Stomach (tissue), 19 donors: ENCODE measurements at places on chromosomes 12 and 14. TPM values are rescaled to one million over a fixed set of nuclear protein-coding genes. Genes with fewer than 3 reads are reported as not detected.

Gene NANOG
- not detected for total RNA-seq

Gene ZDHHC22
- total RNA-seq, result not detected

DNA sequence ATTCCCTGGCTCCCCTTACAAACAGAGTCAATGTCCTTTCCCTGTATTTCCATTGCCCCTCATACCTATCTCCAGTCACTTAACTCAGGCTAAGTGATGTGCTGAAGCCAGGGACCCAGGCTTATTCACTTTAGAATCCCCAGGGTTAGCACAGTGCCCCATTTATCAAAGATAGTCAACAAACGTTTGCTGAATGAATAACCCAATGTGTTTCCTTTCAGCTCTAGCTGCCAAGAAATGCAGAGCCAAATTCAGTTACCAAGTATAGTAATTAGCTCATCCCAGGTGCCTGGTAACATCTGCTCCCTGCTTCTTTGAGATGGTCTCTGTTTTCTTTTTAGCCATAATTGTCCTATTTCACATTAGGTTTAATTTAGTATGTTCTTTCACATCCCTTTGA, 189.5 kb downstream of the PHLDA1 start:
- H3K4me1 ChIP-seq, result no peaks in the 10 kb centered on the region
- DNase-seq, result no peak
- H3K4me3 ChIP-seq, result no peak overlapping the region
- no peaks in the 10 kb centered on the region for H3K36me3 ChIP-seq
- H3K27ac ChIP-seq, result no peak overlapping the region

- H3K27ac ChIP-seq, result no peak overlapping the region
- no peak overlapping the region for H3K4me3 ChIP-seq
- H3K36me3 ChIP-seq, result no peaks in the 10 kb centered on the region
- DNase-seq, result no peak
- no peaks in the 10 kb centered on the region for H3K27me3 ChIP-seq
Observed at GRCh38 chr12:16246264-16246663, 31.2 kb downstream of the SLC15A5 start.

- no peaks in the 10 kb centered on the region for H3K36me3 ChIP-seq
- no peak for DNase-seq
- no peak overlapping the region for H3K27ac ChIP-seq
- H3K4me3 ChIP-seq, result no peak overlapping the region
- H3K4me1 ChIP-seq, result no peaks in the 10 kb centered on the region
Observed at GRCh38 chr12:125194163-125194773, 129.0 kb downstream of the AACS start.

- H3K36me3 ChIP-seq, result no peaks in the 10 kb centered on the region
- no peak overlapping the region for H3K27ac ChIP-seq
- H3K4me1 ChIP-seq, result peaks cover 8% of the 10 kb centered on the region
- no peak overlapping the region for H3K4me3 ChIP-seq
- no peaks in the 10 kb centered on the region for H3K27me3 ChIP-seq
- DNase-seq, result no peak
Observed at GRCh38 chr12:112347581-112347982, 34.6 kb downstream of the HECTD4 start.

GRCh38 chr12:92601176-92601575, 101.6 kb upstream of the PLEKHG7 start:
- H3K27me3 ChIP-seq, result no peaks in the 10 kb centered on the region
- H3K36me3 ChIP-seq, result no peaks in the 10 kb centered on the region
- no peak for DNase-seq
- H3K4me1 ChIP-seq, result no peaks in the 10 kb centered on the region

DNA sequence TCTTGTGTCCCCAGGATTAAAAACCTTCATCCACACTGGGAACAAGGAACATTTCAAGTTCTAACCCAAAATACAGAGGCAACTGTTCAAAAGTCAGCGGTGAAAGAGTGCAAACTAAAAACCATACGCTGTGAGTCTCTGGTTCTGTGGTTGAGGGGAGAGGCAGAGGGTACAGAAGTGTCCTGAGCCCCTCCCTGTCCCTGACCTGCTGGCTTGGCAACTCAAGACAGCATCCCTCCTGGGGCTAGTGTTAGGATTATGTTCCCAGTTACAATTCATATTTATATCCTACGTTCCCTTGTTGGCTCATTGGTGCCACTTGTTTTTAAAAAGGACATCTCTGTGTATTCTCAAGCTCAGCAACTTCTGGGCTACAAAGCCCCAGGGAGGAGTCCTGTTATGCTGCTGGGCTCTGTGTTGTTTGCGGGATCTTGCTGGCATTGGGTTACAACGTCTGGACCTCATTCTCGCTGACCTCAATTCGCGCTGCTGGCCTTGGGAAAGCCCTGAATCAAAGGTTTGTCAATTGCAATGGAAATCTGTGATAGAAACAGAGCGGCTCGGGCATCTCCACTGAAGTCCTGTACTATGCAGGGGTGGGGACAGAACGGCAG, 420.8 kb downstream of the FUT8 start:
- H3K27ac ChIP-seq, result no peak overlapping the region
- no peaks in the 10 kb centered on the region for H3K4me1 ChIP-seq
- no peaks in the 10 kb centered on the region for H3K36me3 ChIP-seq
- DNase-seq, result no peak
- H3K27me3 ChIP-seq, result no peaks in the 10 kb centered on the region

DNA sequence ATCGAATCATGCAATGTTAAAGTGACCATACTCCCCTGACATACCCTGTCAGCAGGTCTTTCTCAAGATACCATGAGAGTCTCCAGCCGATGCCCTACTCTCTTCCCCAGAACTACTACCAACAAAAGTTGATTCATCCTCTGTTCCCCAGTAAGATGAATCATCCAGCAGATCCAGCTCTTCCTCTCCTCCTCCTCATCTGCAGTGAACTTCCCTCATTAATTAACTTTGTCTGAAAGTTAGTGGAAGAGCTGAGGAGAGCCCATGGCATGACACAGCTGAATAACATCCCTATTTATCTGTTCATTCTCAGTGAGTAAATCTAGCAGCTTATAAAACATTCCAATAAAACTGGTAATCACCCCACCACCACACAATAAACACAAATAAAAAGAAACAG, 213.4 kb downstream of the EGLN3 start:
- H3K27ac ChIP-seq, result no peak overlapping the region
- no peaks in the 10 kb centered on the region for H3K36me3 ChIP-seq
- H3K4me1 ChIP-seq, result no peaks in the 10 kb centered on the region

Gene ERP29
- total RNA-seq, result 38.5 TPM

- DNase-seq, result no peak
- no peaks in the 10 kb centered on the region for H3K27me3 ChIP-seq
- H3K4me3 ChIP-seq, result no peak overlapping the region
- peak overlapping the region; percentile 45 for H3K27ac ChIP-seq
- peaks cover 43% of the 10 kb centered on the region for H3K36me3 ChIP-seq
Observed at GRCh38 chr14:75441728-75442127, 13.9 kb downstream of the JDP2 start.

DNA sequence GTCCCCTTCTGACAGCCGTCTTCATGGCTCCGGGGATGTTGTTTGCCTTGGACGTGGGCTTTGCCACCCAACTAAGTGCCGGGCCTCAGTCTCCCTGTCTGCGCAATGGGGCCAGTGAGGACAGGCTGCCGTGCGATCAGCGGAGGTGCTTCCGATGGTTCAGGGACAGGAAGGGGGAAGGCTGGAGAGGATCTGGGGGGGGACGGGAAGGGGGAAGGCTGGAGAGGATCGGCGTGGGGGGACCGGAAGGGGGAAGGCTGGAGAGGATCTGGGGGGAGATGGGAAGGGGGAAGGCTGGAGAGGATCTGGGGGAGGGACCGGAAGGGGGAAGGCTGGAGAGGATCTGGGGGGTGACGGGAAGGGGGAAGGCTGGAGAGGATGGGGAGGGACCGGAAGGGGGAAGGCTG, 3.4 kb downstream of the MMP17 start:
- peaks cover 59% of the 10 kb centered on the region for H3K4me1 ChIP-seq
- peak overlapping the region; percentile 59 for H3K4me3 ChIP-seq
- peaks cover 72% of the 10 kb centered on the region for H3K27me3 ChIP-seq
- H3K27ac ChIP-seq, result peak overlapping the region; percentile 76

- no peaks in the 10 kb centered on the region for H3K36me3 ChIP-seq
- peak; percentile 59 for DNase-seq
- H3K27ac ChIP-seq, result peak overlapping the region; percentile 28
- H3K4me1 ChIP-seq, result peaks cover 71% of the 10 kb centered on the region
- no peak overlapping the region for H3K4me3 ChIP-seq
Observed at GRCh38 chr14:99534863-99535262, 53.7 kb downstream of the CCNK start.

GRCh38 chr12:57435293-57435692, 709 bp downstream of the INHBC start:
- peak; percentile 57 for DNase-seq
- no peak overlapping the region for H3K27ac ChIP-seq
- no peak overlapping the region for H3K4me3 ChIP-seq
- H3K36me3 ChIP-seq, result no peaks in the 10 kb centered on the region
- no peaks in the 10 kb centered on the region for H3K27me3 ChIP-seq

- H3K4me3 ChIP-seq, result no peak overlapping the region
- no peaks in the 10 kb centered on the region for H3K36me3 ChIP-seq
- H3K4me1 ChIP-seq, result no peaks in the 10 kb centered on the region
- no peak overlapping the region for H3K27ac ChIP-seq
Observed at GRCh38 chr12:55666508-55666907, 29.8 kb downstream of the OR10P1 start.

GRCh38 chr14:68111853-68112270, 292.3 kb downstream of the RAD51B start:
- H3K27me3 ChIP-seq, result no peaks in the 10 kb centered on the region
- H3K4me3 ChIP-seq, result no peak overlapping the region
- H3K4me1 ChIP-seq, result peaks cover 19% of the 10 kb centered on the region
- no peak for DNase-seq

DNA sequence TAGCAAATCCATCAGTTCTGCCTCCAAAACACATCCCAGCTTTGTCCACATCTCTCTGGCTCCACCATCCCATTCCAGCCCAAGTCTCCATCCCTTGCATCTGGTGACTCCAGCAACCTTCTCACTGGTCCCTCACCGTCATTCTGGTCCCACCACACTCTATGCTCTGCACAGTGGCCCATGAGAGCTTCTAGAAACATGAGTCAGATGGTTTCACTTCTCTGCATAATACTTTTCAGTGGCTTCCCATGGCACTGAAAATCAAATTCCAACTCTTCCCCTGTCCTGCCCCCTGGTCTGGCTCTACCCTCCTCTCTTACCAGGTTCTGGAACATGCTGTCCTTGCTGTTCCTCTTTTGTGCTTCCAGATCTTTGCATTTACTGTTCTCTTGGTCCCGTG, 17.2 kb upstream of the C12orf76 start:
- no peak overlapping the region for H3K4me3 ChIP-seq
- no peaks in the 10 kb centered on the region for H3K27me3 ChIP-seq
- H3K4me1 ChIP-seq, result no peaks in the 10 kb centered on the region
- no peak overlapping the region for H3K27ac ChIP-seq
- no peaks in the 10 kb centered on the region for H3K36me3 ChIP-seq
- no peak for DNase-seq

GRCh38 chr12:107131832-107132616, 38.7 kb upstream of the CRY1 start:
- no peaks in the 10 kb centered on the region for H3K27me3 ChIP-seq
- DNase-seq, result no peak
- no peaks in the 10 kb centered on the region for H3K36me3 ChIP-seq
- H3K27ac ChIP-seq, result no peak overlapping the region

Gene ENDOU
- total RNA-seq, result not detected

DNA sequence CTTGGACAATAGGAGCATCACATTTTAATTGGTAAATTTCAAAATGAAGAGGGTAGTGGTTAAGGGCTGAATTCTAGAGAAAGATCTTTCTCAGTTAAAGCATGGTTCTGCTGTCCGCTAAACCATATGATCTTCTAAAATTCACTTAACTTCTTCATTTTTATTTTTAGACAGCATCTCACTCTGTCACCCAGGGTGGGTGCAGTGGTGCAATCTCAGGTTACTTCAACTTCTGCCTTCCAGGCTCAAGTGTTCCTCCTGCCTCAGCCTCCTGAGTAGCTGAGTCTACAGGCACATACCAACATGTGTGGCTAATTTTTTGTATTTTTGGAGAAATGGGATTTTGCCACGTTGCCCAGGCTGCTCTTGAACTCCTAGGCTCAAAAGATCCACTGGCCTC, 226.7 kb upstream of the ABCD2 start:
- H3K36me3 ChIP-seq, result no peaks in the 10 kb centered on the region
- H3K4me1 ChIP-seq, result no peaks in the 10 kb centered on the region
- no peak for DNase-seq
- H3K4me3 ChIP-seq, result no peak overlapping the region
- no peaks in the 10 kb centered on the region for H3K27me3 ChIP-seq

GRCh38 chr14:96164861-96165490, 39.7 kb upstream of the BDKRB2 start:
- no peak for DNase-seq
- H3K36me3 ChIP-seq, result no peaks in the 10 kb centered on the region
- no peaks in the 10 kb centered on the region for H3K27me3 ChIP-seq
- no peaks in the 10 kb centered on the region for H3K4me1 ChIP-seq
- H3K4me3 ChIP-seq, result no peak overlapping the region

DNA sequence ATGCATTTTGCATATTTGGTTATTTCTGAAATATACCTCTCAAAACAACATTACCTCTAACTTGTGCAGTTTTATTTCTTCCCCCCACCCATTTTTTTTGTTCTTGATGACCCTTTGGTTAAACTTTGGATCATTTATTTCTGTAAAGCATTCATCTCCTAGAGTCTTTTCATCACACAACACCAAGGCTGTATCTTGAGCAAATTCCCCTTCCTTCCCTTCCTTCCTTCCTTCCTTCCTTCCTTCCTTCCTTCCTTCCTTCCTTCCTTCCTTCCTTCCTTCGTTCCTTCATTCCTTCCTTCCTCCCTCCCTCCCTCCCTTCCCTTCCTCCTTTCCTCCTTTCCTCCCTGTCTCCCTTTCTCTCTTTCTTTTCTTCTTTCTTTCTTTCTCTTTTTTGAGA, 43.8 kb upstream of the PPP1R12A start:
- DNase-seq, result no peak
- no peak overlapping the region for H3K4me3 ChIP-seq
- no peaks in the 10 kb centered on the region for H3K27me3 ChIP-seq
- H3K4me1 ChIP-seq, result no peaks in the 10 kb centered on the region

GRCh38 chr12:129937426-129937825, 33.6 kb upstream of the TMEM132D start:
- H3K36me3 ChIP-seq, result no peaks in the 10 kb centered on the region
- H3K4me3 ChIP-seq, result no peak overlapping the region
- H3K27me3 ChIP-seq, result peaks cover 4% of the 10 kb centered on the region
- no peak overlapping the region for H3K27ac ChIP-seq
- H3K4me1 ChIP-seq, result no peaks in the 10 kb centered on the region

- H3K4me3 ChIP-seq, result peak overlapping the region; percentile 71
- DNase-seq, result no peak
- no peaks in the 10 kb centered on the region for H3K27me3 ChIP-seq
- peak overlapping the region; percentile 100 for H3K27ac ChIP-seq
- H3K36me3 ChIP-seq, result peaks cover 12% of the 10 kb centered on the region
Observed at GRCh38 chr14:77025744-77026165, 2.8 kb downstream of the IRF2BPL start.

DNA sequence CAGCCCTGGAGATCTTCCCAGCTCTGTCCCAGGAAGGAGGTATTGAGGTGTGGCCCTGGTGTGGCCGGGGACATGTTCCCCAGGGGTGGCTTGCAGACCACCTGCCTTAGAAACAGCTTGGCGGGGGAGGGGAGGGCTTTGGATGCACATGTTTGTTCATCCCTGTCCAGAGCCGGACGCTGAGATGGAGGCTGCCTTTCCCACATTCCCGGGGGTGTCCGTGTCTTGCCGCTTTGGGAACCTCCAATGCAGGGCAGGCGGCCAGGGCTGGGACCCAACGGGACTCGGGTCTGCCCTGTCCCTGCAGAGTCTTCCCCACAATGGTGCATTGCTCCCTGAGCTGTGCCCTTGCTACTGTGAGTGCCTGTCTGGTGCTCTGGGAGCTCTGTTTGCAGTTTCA, 319.5 kb upstream of the SFSWAP start:
- no peak overlapping the region for H3K4me3 ChIP-seq
- H3K4me1 ChIP-seq, result no peaks in the 10 kb centered on the region
- no peaks in the 10 kb centered on the region for H3K36me3 ChIP-seq
- H3K27ac ChIP-seq, result no peak overlapping the region
- H3K27me3 ChIP-seq, result peaks cover 43% of the 10 kb centered on the region
- no peak for DNase-seq
